ENCODE measurements at places on chromosomes 6 and 20. TPM values are rescaled to one million over a fixed set of nuclear protein-coding genes. Genes with fewer than 3 reads are reported as not detected.

GRCh38 chr6:2827142-2827541 lies 14.5 kb downstream of the SERPINB1 start:
- DNase-seq: no peak

- no peak for DNase-seq
These were observed 140.3 kb upstream of the RUNX2 start for GRCh38 chr6:45187836-45188235.

DNA sequence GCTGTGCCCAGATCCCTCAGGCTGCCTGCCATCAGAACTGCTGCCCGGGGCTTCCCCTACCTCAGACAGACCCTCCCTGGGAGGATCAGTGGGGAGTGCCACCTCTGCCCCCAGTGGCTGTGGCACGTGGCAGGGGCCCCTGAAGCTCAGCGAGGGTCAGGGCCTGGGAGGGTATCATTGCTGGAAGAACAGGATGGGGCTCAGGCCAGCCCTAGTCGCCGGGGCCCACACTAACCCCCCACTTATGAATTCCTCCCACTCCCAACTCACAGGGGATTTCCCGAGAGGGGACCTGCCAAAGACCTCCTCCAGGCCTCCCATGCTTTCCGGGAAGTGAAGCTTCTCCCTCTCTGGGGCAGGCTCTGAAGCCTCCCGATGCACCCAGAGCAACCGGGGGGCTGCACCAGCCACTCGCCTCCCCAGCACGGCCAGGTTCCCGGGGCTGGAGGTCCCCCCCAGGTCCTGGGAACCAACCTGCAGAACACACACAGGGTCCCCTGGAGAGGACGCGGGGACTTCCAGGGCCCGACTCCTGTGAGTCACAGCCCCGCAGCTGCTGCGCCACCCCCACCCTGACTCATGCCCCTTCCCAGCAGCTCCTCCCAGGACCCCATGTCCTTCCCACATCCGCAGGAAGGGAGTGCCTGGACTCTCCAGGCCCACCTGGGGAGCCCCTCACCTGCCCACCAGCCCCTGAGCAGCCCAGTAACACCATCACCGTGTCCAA lies 2.5 kb downstream of the TNFRSF6B start:
- DNase-seq: peak; percentile 67

DNA sequence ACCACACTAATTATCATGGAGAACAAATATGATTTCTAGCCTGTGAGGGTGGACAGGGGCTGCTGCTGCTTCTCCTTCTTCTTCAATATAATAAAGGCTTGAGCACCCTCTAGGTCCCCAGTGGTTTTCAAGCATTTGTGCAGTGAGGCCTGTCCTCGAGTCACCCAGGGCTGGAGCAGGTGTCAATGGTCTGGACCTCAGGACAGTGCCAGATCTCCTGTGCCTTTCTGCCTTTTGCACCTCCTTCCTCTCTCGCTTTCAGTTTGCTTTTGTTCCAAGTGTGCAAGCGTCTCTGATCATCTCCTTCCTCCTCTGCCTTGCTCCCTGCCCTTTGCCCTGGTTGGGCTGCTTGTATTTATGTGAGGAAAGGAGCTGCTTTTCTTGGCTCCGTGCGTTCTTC lies 152.2 kb upstream of the SYNDIG1 start:
- DNase-seq: no peak

DNA sequence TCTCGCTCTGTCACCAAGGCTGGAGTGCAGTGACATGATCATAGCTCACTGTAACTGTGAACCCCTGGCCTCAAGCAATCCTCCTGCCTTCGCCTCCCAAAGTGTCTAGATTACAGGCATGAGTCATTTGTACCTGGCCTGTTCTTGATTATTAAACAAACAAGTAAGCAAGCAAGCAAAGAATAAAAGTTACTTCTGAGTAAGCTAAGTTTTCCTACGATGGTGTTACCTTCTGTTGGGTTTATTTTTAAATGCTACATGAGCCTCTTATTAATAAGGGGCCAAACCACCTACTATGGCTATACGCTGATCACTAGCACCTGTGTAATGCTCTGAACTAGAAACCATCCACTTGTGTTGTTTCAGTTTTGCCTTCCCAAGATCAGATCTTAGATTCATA lies 50.8 kb downstream of the IL22RA2 start:
- no peak for DNase-seq

OR2W1 gene
- total RNA-seq: not detected

Data from HCT116 (cell line).